ENCODE measurements at places on chromosomes 16 and 17.

GRCh38 chr17:74606050-74606449, 14.0 kb upstream of the CD300LD start:
- H3K4me3 ChIP-seq, result no peak overlapping the region
- H3K36me3 ChIP-seq, result no peaks in the 10 kb centered on the region

DNA sequence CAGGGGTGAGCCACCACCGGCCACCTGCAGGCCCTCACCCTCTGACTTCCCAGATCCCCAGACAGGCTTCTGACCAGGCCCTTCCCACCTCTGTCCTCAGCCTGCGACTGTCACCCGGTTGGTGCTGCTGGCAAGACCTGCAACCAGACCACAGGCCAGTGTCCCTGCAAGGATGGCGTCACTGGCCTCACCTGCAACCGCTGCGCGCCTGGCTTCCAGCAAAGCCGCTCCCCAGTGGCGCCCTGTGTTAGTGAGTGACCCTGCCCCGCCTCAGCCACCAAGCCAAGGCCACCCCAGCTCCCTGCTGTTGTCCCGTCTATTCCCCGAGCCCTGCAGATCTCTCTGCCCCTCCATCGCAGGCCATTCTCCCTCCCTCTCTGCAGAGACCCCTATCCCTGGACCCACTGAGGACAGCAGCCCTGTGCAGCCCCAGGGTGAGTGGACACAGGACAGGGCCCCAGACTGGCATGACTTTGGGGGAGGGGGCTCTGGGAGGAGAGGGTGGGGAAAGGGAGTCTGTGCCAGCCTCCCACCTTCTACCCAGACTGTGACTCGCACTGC, 1.9 kb downstream of the NTN3 start:
- H3K4me1 ChIP-seq, result peaks cover 61% of the 10 kb centered on the region
- H3K27ac ChIP-seq, result no peak overlapping the region
- H3K36me3 ChIP-seq, result no peaks in the 10 kb centered on the region
- DNase-seq, result no peak
- peaks cover 46% of the 10 kb centered on the region for H3K27me3 ChIP-seq

GRCh38 chr16:81238296-81239011, at the start of gene BCO1:
Gene BCO1 (plus strand): TSS chr16:81238689. CDS start chr16:81238909, 220 bp downstream.
- DNase-seq, result no peak
- no peaks in the 10 kb centered on the region for H3K4me1 ChIP-seq
- no peaks in the 10 kb centered on the region for H3K27me3 ChIP-seq
- no peaks in the 10 kb centered on the region for H3K36me3 ChIP-seq
- no peak within 1 kb of the TSS for H3K27ac ChIP-seq

- H3K4me1 ChIP-seq, result no peaks in the 10 kb centered on the region
- DNase-seq, result no peak
- H3K4me3 ChIP-seq, result no peak overlapping the region
Measured at GRCh38 chr17:61492759-61493526, 40.7 kb downstream of the TBX4 start.

DNA sequence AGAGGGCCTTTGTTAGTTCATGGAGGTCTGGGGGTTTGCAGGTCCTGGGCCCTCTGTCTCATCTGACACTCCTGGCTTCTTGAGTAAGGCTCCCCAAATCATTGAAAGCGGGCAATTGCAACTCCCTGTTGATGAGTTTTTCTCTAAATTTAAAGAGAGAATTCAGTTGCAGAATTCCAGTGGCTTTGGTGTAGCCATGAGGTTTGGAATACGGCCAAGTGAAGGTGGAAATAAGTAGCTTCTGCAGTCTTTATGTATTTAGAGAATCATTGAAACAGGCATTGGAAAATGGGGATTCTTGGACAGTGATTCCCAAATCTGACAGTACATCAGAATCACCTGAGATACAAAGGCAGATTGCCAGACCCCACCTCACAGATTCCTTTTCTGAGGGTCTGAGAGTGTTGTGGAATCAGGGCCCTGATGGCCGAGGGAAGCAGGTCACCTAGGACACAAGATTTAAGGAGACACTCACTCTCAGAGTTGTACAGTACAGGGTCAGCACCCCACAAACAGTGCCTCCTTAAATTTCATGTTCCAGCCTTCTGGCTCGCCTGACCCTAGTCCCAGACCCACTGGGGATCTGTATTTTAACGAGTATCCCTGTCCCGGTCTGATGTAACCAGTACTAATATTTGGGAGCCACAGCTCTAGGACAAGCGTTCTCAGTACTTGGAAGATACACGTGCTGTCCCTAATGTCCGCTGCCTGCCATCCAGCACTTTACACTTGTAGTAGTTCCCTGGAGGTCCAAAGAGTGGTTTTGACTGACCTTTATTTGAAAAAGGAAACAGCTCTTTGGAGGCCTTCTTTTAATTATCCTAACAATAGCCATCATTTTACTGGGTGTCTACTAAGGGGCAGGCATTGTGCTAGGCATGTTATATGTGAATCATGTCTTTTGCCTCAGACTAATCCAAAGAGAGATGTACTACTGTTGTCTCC, 37.8 kb downstream of the YPEL2 start:
- no peaks in the 10 kb centered on the region for H3K36me3 ChIP-seq
- no peaks in the 10 kb centered on the region for H3K27me3 ChIP-seq
- DNase-seq, result no peak
- H3K27ac ChIP-seq, result no peak overlapping the region
- H3K4me1 ChIP-seq, result peaks cover 75% of the 10 kb centered on the region
- no peak overlapping the region for H3K4me3 ChIP-seq

GRCh38 chr17:67716405-67716798, 1.3 kb upstream of the NOL11 start:
- no peak overlapping the region for H3K27ac ChIP-seq
- no peaks in the 10 kb centered on the region for H3K27me3 ChIP-seq
- peaks cover 21% of the 10 kb centered on the region for H3K4me1 ChIP-seq
- H3K4me3 ChIP-seq, result no peak overlapping the region
- DNase-seq, result no peak

DNA sequence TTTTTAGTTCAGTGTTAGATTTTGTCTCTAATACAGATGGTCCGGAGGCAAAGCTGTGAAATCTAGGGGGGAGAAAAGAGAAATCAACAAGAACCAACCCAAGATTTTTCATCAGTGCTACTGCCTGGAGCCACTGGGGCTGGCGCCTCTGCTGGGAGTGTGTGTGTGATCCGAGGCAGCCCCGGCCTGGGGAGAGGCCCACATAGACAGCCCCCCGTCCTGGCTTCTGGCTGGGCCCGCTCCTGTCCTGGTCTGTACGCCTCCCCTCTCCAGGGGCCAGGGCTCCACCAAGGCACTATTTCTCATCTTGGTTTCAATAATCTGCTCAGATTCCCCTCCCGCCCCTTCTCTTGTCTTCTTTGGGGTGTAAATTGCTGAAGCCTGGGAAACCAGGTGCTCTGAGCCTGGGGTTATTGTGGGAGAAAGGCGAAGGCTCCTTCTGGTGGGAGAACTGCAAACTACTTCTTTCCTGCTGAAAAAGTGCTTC, 7.8 kb downstream of the BAHCC1 start:
- no peak overlapping the region for H3K4me3 ChIP-seq
- peaks cover 32% of the 10 kb centered on the region for H3K4me1 ChIP-seq
- peaks cover 53% of the 10 kb centered on the region for H3K27me3 ChIP-seq
- no peaks in the 10 kb centered on the region for H3K36me3 ChIP-seq
- no peak overlapping the region for H3K27ac ChIP-seq

GRCh38 chr17:65371702-65372101, 189.7 kb downstream of the AXIN2 start:
- H3K27ac ChIP-seq, result no peak overlapping the region
- H3K36me3 ChIP-seq, result no peaks in the 10 kb centered on the region
- H3K4me3 ChIP-seq, result no peak overlapping the region
- no peak for DNase-seq

DNA sequence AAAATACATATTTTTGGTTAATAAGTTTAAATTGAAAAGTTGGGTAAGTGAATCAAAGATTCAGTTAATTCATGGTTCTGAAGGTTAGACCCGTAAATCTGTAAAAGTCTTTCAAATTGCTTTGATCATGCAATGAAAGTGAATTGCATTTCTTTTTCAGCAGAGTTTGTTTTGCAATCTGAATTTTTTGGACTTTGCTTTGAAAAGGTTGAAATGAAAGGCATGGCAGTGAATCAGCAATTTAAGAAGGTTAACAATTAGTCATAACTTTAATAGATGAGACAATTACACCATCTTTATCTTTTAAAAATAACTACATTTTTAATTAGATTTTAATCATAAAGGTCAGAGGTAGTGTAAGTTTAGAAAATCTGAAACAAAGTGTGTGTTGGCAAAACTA, 310.9 kb upstream of the KCNJ16 start:
- no peaks in the 10 kb centered on the region for H3K4me1 ChIP-seq
- no peak for DNase-seq
- H3K4me3 ChIP-seq, result no peak overlapping the region
- no peak overlapping the region for H3K27ac ChIP-seq

GRCh38 chr16:75647492-75648264, at the start of the genes KARS1 and TERF2IP:
Gene KARS1 (minus strand): TSS chr16:75647665. CDS start chr16:75647639, 26 bp downstream.
Gene TERF2IP (plus strand): TSS chr16:75647773. CDS start chr16:75647883, 110 bp downstream.
- H3K4me3 ChIP-seq, result peak within 1 kb of the TSS; percentile 96
- peaks cover 55% of the 10 kb centered on the region for H3K4me1 ChIP-seq
- peak; percentile 96 for DNase-seq
- peaks cover 28% of the 10 kb centered on the region for H3K36me3 ChIP-seq
- H3K27ac ChIP-seq, result peak within 1 kb of the TSS; percentile 85

DNA sequence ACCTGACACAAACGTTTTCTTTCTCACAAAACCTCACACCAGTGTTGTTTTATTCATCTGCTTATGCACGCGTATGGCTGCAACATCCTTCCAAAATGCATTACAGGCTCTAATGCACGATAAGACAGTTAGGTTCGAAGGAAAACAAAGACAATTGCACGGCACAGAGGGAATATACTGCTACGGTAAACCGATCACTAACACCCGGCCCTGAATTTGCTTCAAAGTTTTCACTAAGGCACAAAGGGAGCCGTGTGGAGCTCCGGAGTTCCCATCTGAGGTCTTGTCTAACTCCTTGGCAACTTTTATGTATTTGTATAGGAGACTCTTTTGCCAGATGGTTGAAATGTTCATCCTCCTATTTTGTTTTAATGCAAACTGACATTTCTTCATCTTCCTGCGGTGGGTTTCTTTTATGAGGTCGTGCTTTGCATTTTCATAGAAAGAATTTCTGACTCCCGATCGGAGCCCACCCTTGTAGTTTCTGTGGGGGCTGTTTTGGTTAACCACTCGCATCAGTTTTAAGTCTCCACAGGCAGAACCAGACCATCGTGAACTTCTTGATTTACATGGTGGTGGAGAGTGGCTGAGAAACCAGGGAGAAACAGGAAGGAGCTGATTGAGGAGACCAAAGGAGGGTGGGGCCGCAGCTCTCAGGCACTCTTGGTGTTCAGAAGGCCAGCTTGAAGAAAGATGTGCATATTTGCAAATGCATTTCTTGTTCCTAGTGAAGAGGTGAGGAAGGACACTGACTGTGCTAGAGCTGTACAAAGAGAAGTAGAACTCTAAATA, 516.8 kb downstream of the MAF start:
- H3K4me1 ChIP-seq, result peaks cover 3% of the 10 kb centered on the region
- no peak for DNase-seq
- no peak overlapping the region for H3K4me3 ChIP-seq

DNA sequence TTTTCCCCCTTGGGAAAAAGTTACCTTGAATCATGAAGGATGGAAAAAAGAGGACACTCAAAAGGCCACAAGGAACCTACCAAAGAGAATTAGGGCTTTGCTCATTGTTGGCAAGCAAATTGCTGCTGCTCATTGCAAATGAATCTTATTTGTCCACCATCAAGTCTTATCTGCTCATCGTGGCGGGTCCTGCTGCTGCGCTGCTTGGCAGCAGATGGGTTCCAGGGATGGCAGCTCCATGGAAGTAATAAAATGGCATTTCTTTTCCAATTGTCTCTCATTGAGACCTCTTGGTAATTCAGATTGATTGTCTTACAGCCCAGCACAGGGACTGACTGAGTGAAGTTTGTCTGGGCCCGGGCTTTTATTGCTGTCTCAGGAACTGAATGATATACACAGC, 118.7 kb downstream of the MRM1 start:
- no peak overlapping the region for H3K4me3 ChIP-seq
- DNase-seq, result no peak
- no peak overlapping the region for H3K27ac ChIP-seq
- H3K27me3 ChIP-seq, result no peaks in the 10 kb centered on the region

GRCh38 chr16:52634528-52634927, 87.6 kb upstream of the TOX3 start:
- H3K36me3 ChIP-seq, result no peaks in the 10 kb centered on the region
- no peaks in the 10 kb centered on the region for H3K4me1 ChIP-seq
- no peak overlapping the region for H3K27ac ChIP-seq
- DNase-seq, result no peak

GRCh38 chr17:40259505-40259904, 28.2 kb upstream of the CDC6 start:
- no peak for DNase-seq
- no peak overlapping the region for H3K4me3 ChIP-seq
- H3K27ac ChIP-seq, result no peak overlapping the region
- H3K27me3 ChIP-seq, result no peaks in the 10 kb centered on the region
- H3K36me3 ChIP-seq, result peaks cover 15% of the 10 kb centered on the region

DNA sequence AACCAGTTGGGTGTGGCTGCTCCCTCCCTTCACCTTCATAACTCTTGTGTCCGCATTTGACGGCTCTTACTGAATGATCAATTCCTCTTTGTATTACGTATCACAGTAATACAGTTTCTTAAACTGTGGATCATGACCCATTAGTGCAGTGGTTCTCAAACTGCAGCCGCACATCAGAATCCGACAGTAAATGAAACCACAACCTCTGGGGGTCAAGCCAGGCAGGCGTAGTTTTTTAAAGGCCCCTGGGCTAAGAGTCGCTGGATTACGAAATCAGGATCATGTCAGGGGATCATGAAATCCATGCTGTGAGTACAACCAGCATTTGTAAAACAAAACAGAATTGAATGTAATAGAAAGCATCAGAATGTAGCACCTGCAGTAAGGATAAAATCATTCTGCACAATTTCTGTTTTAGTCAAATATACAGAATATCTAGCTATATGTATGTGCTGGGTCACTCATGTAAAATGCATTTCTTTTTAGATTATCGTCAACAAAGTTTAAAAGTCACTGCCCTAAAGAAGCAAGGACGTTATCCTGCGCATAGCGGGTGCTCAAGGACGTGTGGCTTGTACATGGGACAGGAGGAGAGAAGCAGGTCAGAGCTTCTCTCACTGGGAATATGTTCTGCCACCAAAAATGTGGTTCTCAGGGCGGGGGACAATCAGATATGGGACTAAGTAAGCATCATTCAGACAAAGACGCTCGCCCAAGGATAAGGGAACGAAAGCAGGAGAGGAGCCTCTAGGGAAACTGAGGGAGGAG, 113.1 kb downstream of the ZFHX3 start:
- H3K27me3 ChIP-seq, result no peaks in the 10 kb centered on the region
- DNase-seq, result no peak
- H3K27ac ChIP-seq, result no peak overlapping the region
- no peaks in the 10 kb centered on the region for H3K4me1 ChIP-seq
- no peak overlapping the region for H3K4me3 ChIP-seq

DNA sequence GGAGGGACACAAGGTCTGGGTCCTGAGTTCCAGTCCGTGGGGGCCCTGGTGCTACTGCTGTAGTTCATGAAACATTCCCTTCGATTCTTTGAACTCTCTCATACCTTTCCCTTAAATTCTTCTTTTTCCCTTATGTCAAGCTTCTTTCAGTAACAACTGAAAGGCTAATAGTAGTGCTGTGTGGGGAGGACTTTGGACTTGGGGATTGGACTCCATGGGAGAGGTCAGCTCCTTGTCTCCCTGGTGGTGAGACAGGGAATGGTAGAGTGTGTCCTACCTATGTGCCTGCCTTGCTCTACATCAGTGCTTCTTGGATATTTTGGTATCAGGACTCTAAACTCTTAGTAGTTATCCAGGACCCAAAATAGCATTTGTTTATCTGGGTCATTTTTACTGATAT, 628.1 kb downstream of the WWOX start:
- no peak overlapping the region for H3K4me3 ChIP-seq
- no peak overlapping the region for H3K27ac ChIP-seq
- H3K4me1 ChIP-seq, result peaks cover 13% of the 10 kb centered on the region
- no peak for DNase-seq
- no peaks in the 10 kb centered on the region for H3K36me3 ChIP-seq
- no peaks in the 10 kb centered on the region for H3K27me3 ChIP-seq

Measured in B cell (primary cell).